ENCODE measurements at places on chromosomes 5 and 9. TPM values are rescaled to one million over a fixed set of nuclear protein-coding genes. Genes with fewer than 3 reads are reported as not detected.
A peak's percentile ranks its signal among the peaks of the same experiment; 100 is the strongest.

ADCY2 gene
- total RNA-seq = 0.11 TPM

SMIM33 gene
- not detected for total RNA-seq

PCDHGB5 gene
- total RNA-seq = 19.6 TPM

FST gene
- 0.21 TPM for total RNA-seq

OR1Q1 gene
- not detected for total RNA-seq

DCTN3 gene
- total RNA-seq = 31.7 TPM

LRRC26 gene
- total RNA-seq = not detected

ERBIN gene
- total RNA-seq = 12.0 TPM

DRD1 gene
- total RNA-seq = 0.11 TPM

CDX1 gene
- total RNA-seq = not detected

GFRA3 gene
- not detected for total RNA-seq

CCT5 gene
- total RNA-seq = 66.1 TPM

DND1 gene
- 3.5 TPM for total RNA-seq

FSD1L gene
- total RNA-seq = 0.43 TPM

BAAT gene
- 0.53 TPM for total RNA-seq

CARTPT gene
- 12.7 TPM for total RNA-seq

DNA sequence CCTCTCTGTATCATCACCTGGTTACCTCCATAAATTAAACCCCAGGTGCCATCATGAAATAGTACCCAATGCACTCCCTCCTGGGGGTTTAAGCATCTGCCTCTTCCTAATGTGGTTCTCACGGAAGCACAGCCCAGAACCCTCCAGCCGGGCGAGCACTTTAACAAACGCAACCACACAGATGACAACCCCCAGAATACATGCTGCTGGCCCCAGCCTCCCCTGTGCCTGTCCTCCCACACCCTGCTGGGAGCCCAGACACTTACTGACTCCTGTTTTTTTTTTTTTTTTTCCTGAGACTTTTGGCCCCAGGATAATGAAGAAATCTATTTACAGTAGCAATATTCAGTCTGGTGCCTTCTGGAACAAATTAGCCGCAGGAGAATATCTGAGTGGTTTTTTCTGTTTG lies 50.0 kb upstream of the COL5A1 start:
- H3K27me3 ChIP-seq = no peaks in the 10 kb centered on the region
- H3K4me3 ChIP-seq = no peak overlapping the region
- peak; percentile 35 for DNase-seq

DNA sequence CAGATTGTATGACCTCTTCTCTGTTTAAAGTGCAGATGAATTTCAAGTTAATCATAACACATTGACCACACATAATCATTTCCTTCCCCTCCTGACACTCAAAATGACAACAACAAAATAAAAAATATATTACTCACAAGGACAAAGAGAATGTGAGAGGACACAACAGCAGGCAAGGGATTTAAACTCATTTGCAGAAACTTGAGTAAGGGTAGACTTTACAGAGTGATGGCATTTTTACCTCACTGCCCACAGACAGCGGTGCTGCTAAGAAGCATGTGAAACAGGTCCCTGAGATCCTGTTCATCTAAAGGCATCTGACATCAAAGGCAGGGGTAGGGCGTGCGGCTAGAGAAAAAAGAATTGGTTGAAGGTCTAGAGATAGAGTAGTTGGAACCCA lies 99.0 kb downstream of the TRIM36 start:
- DNase-seq = no peak
- no peak overlapping the region for H3K27ac ChIP-seq
- no peaks in the 10 kb centered on the region for H3K4me1 ChIP-seq
- H3K4me3 ChIP-seq = no peak overlapping the region
- no peaks in the 10 kb centered on the region for H3K27me3 ChIP-seq
- no peaks in the 10 kb centered on the region for H3K36me3 ChIP-seq

GRCh38 chr5:102014371-102014770 lies 281.7 kb downstream of the SLCO4C1 start:
- H3K4me3 ChIP-seq = no peak overlapping the region
- no peak overlapping the region for H3K27ac ChIP-seq
- no peaks in the 10 kb centered on the region for H3K4me1 ChIP-seq
- DNase-seq = no peak

DNA sequence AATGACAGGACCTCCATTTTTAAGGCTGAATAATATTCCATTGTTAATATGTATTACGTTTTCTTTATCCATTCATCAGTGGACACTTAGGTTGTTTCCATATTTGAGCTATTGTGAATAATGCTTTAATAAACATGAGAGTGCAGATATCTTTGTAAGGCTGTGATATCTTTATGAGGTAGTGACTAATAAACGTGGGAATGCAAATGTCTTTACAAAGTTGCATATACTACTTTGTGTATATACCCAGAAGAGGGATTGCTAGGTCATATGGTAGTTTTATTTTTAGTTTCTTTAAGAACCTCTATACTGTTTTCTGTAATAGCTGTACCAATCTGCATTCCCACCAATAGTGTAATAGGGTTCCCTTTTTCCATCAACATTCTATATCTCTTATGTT lies 148.7 kb downstream of the FOCAD start:
- H3K36me3 ChIP-seq = no peaks in the 10 kb centered on the region

- H3K27me3 ChIP-seq = no peaks in the 10 kb centered on the region
- H3K27ac ChIP-seq = no peak overlapping the region
- H3K36me3 ChIP-seq = no peaks in the 10 kb centered on the region
- no peak overlapping the region for H3K4me3 ChIP-seq
- no peak for DNase-seq
Observed at GRCh38 chr9:123235448-123235847, 32.9 kb downstream of the STRBP start.

- H3K36me3 ChIP-seq = no peaks in the 10 kb centered on the region
- no peaks in the 10 kb centered on the region for H3K4me1 ChIP-seq
- no peak overlapping the region for H3K27ac ChIP-seq
- DNase-seq = no peak
- no peaks in the 10 kb centered on the region for H3K27me3 ChIP-seq
Observed at GRCh38 chr9:22050924-22051323, 41.8 kb upstream of the CDKN2B start.

- H3K27ac ChIP-seq = no peak overlapping the region
- no peaks in the 10 kb centered on the region for H3K27me3 ChIP-seq
- no peak for DNase-seq
- no peaks in the 10 kb centered on the region for H3K4me1 ChIP-seq
- H3K4me3 ChIP-seq = no peak overlapping the region
- no peaks in the 10 kb centered on the region for H3K36me3 ChIP-seq
Observed at GRCh38 chr5:31247381-31247780, 53.9 kb downstream of the CDH6 start.

DNA sequence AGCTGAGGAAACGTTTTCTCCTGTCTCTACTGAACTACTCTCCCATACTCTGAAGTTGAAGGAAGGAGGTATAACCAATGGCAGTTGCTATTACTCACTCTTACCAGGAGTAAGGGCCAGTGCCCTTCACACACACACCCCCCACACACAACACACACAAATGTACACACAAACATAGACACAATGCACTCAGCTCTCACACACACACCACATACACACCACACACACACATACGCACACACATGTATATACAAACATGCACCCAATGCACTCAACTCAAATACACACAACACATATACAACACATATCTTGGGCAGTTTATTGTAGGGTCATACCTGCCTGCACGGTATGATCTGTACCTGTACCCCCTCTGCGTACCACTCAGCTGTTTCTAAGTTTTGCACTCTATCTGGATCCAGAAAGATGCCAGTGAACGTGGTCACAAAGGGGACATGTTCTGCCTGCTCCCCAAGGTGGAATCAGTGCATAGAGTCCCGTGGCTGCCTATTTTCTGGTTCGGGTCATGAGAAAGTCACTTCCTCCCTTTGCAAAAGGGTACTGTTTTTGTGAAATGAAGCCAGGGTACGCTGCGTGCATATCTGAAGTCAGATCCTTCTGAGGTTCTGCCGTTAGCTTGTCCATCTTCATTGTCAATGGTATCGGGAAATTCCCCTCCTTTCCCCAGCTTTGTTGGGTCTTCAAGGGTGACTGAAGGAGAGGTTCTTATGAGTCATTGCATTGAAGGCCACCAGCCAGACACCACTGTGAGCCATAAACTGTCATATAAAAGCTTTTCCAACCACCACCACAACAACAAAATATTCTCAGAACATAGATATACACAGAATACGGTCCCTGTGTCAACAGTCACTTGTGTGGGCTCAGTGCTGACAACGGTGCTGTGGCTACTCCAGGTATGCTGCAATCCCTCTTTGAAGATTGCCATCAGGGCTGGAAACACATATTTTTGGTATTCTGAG lies 131.9 kb downstream of the UGCG start:
- DNase-seq = no peak
- no peaks in the 10 kb centered on the region for H3K27me3 ChIP-seq
- no peak overlapping the region for H3K4me3 ChIP-seq

GRCh38 chr9:108850293-108850897 lies 5.4 kb downstream of the ACTL7B start:
- H3K4me3 ChIP-seq = no peak overlapping the region
- H3K27me3 ChIP-seq = no peaks in the 10 kb centered on the region
- no peaks in the 10 kb centered on the region for H3K4me1 ChIP-seq
- H3K27ac ChIP-seq = no peak overlapping the region
- DNase-seq = no peak

- H3K27me3 ChIP-seq = no peaks in the 10 kb centered on the region
- no peaks in the 10 kb centered on the region for H3K36me3 ChIP-seq
- H3K27ac ChIP-seq = no peak overlapping the region
- DNase-seq = no peak
Observed at GRCh38 chr5:124894541-124894940, 148.1 kb upstream of the ZNF608 start.

- no peaks in the 10 kb centered on the region for H3K4me1 ChIP-seq
- H3K4me3 ChIP-seq = no peak overlapping the region
- H3K27ac ChIP-seq = no peak overlapping the region
- H3K36me3 ChIP-seq = no peaks in the 10 kb centered on the region
Observed at GRCh38 chr5:96415897-96416296, 17.2 kb downstream of the PCSK1 start.

- H3K4me1 ChIP-seq = no peaks in the 10 kb centered on the region
- DNase-seq = no peak
- H3K36me3 ChIP-seq = no peaks in the 10 kb centered on the region
Observed at GRCh38 chr9:122463828-122464632, 13.7 kb downstream of the OR1J1 start.

GRCh38 chr9:134723491-134724190 lies 82.0 kb downstream of the COL5A1 start:
- no peak overlapping the region for H3K4me3 ChIP-seq
- H3K27me3 ChIP-seq = no peaks in the 10 kb centered on the region
- no peak overlapping the region for H3K27ac ChIP-seq
- H3K36me3 ChIP-seq = peaks cover 22% of the 10 kb centered on the region
- no peaks in the 10 kb centered on the region for H3K4me1 ChIP-seq

DNA sequence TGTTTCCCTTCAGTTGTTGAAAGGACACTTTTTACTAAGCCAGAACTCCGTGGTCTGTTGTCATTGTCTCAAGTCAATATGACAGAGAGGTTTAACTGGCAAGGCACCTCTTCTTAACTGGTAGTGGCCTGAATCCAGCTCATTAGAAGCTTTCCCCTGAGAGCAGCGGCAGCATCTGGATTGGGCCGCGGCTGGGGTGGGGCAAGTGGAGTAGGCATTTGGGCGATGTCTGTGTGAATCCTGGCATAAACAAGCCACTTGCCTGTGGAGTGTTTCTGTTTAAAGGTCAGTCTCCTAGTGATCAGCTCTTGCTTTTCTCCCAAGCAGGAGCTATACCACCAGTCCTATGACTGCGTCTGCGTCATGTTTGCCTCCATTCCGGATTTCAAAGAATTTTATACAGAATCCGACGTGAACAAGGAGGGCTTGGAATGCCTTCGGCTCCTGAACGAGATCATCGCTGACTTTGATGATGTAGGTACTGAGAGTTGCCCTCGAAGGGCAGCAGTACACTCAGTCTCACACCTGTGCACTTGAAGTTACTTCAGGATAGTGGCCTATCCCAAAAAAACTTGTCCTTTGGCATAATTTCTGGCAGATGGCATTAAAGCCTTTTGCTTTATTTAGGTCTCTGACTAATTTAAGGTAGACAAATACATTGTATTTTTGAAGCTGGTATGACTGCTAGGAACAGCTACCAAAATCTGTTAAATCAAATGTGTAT lies 48.9 kb downstream of the CFAP90 start:
- no peaks in the 10 kb centered on the region for H3K27me3 ChIP-seq
- no peaks in the 10 kb centered on the region for H3K4me1 ChIP-seq
- no peak overlapping the region for H3K27ac ChIP-seq
- no peak for DNase-seq
- H3K4me3 ChIP-seq = no peak overlapping the region
- H3K36me3 ChIP-seq = no peaks in the 10 kb centered on the region

- no peaks in the 10 kb centered on the region for H3K36me3 ChIP-seq
- H3K4me1 ChIP-seq = no peaks in the 10 kb centered on the region
- no peak overlapping the region for H3K27ac ChIP-seq
- DNase-seq = no peak
Observed at GRCh38 chr9:90309809-90310520, 332.7 kb downstream of the DIRAS2 start.

- H3K27me3 ChIP-seq = no peaks in the 10 kb centered on the region
- H3K4me1 ChIP-seq = no peaks in the 10 kb centered on the region
- no peaks in the 10 kb centered on the region for H3K36me3 ChIP-seq
- no peak overlapping the region for H3K4me3 ChIP-seq
Observed at GRCh38 chr5:135592312-135593045, 13.7 kb upstream of the CXCL14 start.

DNA sequence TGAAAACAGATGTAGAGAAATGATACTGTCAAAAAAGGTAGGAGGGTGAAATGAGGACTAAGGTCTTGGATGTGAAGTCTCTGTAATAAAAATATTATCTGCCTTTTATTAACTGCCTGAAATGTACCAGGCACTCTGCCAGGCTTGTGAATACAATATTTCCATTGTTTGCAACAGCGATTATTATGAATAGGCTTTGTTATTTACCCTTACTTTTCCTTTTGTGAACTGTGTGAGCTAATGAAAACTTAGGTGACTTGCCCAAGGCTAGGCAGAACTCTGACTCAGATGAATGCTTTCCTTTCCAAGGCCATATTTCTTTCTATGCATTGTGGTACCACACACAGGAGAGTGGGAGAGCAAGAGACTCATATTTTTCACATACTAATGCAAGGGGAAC lies 204.1 kb downstream of the CDH12 start:
- H3K36me3 ChIP-seq = no peaks in the 10 kb centered on the region
- no peak overlapping the region for H3K27ac ChIP-seq
- no peak for DNase-seq
- no peaks in the 10 kb centered on the region for H3K4me1 ChIP-seq
- H3K27me3 ChIP-seq = no peaks in the 10 kb centered on the region
- H3K4me3 ChIP-seq = no peak overlapping the region

GRCh38 chr9:37453827-37454226 lies 11.4 kb downstream of the ZBTB5 start:
- no peak for DNase-seq
- H3K27me3 ChIP-seq = no peaks in the 10 kb centered on the region
- no peaks in the 10 kb centered on the region for H3K36me3 ChIP-seq

GRCh38 chr9:136703276-136703860 lies 9.0 kb upstream of the DIPK1B start:
- H3K4me3 ChIP-seq = no peak overlapping the region
- H3K4me1 ChIP-seq = no peaks in the 10 kb centered on the region
- no peak for DNase-seq

All from ascending aorta (tissue), 2 donors.